Activated T-cell treated with anti-CD3 and anti-CD28 coated beads, Interleukin-2, amount 50 U/mL, for 1 hour (primary cell): ENCODE measurements at places on chromosomes 3 and 15.

DNA sequence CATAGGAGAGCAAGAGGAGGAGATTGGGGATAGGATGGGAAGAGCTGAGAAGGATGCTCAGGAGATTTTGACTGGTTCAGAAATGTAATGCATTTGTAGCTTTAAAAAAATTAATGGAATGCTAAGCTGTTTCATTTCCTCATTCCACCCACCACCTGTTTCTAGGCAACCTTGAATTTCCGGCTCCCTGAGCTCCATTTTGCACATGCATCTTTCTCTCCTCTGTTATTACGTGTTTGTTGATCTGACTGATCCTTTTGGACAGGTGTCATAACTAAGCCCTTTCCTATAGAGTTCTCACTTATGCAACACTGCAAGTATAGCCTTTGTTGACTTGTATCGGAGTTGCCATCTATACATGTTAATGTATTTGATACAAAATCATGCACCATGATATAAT, 4.3 kb downstream of the TMPRSS7 start:
- no peak for DNase-seq

DNA sequence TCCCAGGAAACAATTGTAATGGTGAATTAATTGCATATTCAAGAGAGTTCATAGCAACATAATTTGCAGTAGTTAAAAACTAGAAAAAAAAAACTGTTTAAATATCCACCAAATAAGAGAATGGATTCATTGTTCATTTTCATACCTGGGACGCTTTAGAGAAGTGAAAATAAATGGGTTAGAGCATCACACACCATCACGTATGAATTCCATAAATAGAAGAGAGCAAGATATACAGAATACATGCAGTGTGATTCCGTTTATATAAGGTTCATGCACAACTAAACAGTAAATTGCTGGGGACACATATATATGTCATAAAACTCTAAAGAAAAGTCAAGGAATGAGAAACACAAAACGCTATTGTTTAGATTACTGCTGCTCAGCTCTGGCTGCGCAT, 577.0 kb upstream of the KCNMB2 start:
- no peak for DNase-seq

DNA sequence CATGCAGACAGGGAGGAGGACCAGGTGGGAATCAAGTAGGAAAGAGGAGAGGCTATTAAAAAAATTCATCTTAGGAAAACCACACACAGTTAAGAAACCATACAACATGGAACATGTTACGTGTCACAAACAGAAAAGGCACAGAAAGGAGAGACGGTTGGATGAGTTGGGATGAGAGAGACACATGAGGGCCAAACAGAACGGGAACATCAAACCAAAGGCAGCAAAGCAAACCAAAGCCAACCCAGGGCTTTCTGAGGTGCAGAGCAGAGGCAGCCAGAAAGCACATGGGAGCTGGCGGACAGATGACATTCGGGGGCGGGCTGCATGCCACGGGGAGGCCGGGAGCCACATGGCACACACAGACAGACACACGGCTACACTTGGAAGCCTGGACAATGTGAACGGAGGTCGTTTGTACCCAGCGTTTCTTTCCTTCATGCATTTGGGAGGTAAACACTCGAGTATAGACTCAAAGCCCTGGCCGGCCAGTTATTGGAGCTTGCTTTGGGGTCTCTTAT, 8.6 kb upstream of the SEC13 start:
- DNase-seq, result no peak

GRCh38 chr3:73661265-73661664, 36.5 kb upstream of the PDZRN3 start:
- no peak for DNase-seq

- DNase-seq, result no peak
These were observed 102.2 kb upstream of the LPP start for GRCh38 chr3:188051801-188052168.

DNA sequence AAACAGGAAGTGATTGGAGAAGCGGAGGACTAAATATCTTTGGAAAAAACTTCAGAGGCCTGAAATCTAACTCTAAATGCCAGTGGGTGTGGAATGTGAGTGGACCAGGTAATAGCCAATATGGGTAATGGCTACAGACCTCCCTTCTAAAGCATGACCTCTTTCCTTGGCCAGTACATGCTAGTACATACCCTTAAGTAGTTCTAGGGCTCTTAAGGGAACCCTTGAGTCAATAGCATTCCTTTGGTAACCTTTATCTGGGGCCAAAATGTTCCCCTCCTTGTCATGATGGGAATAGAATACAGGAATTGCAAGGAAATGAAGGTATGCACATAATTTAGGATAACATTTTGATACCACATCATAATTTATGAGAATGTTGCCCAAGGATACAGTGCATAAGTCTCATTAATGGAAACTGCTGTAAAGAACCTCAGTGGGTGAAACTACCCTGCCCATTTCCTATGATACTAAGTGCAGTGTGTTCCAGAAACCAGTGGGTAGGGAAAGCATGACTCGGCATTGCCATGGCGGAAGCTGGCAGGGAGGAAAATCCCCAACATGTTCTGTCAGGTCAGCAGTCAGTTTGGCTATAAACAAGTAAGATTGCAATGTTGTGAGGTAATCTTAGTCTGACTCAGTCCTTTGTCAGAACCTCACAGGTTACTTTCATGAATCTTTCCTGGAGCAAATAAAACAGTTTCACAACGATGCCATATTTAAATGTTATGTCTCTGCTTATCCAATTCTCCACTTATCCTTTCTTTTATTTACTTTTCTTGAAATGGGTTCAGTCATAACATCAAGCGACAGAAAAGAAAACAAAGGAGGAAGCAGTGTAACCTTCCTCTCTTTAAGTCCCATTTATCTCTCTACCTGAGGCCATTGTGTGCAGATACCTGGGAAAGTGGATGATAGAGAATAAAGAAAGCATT, 23.5 kb upstream of the RAP2B start:
- DNase-seq, result no peak

DNA sequence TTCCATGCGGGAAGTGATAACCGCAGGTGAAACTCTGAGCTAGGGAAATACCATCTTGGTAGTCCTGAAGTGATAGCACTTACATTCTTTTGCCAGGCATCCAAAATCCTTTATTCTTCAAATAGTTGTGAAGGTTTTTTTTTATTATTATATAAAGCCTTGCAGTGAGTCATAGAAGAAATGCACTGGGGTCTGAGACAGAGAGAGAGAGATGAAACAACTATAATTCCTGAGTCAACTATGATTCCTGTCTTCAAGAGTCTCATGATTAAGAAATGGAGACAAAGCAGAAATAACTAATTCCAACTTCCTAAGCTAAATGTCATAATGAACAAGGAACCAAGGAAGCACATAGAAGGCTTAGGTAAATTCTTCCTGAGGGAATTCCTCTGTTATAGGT, 495.6 kb downstream of the LPP start:
- no peak for DNase-seq

DNA sequence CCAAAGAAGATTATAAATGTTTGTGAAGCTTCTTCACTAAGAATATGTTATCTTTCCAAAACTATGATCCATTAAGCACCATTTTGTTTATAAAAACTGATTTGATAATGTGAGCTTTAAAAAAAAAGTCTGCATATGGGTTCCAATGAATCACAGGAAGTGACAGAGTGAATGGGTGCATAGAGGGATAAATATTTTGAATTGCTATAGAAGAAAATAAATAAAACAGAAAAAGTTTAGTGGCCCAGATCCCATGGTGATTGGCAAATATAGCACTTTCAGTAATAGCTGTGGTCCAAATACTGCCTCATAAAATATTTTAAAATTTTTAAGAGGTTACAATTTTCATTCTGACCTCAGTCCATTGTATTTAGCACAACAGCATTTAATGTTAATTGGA, 19.2 kb downstream of the CPA3 start:
- DNase-seq, result no peak

DNA sequence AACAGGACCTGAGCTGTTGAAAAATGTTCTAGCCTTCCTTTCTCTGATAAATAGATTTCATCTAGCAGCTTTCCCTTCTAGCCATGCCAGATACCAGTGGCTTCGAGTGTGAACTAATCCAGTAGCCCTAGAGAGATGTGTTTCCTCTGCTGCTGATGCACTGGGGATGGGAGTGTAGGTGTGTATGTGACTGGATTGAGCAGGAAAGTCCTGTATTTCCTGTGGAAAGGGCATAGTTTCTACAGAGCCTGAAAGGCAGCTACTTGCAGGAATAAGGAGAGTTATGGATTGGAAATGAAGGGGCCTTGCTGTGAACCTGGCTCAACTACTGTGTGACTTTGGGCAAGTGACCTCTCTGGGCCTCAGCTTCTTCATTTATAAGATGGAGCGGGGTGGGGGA, 8.6 kb downstream of the TIMP4 start:
- DNase-seq, result no peak

DNA sequence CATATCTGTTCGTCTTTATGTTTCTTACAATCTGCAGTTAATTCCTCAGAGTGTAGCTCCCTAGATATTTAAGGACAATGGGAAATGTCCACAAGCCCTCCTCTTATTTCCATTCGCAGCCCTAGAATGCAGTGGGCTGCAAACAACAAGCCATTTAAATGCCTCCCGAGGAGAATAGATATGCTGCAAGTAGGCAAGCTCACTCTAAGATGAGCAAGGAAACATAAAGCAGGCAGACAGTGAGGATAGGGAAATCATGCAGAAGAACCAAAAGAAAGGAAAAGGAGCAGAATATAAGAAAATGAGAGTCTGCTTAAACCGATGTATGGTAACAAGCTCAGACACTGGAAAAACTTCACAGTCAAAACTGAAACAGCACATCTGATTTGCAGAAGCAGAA, 561.9 kb downstream of the GBE1 start:
- no peak for DNase-seq

- peak; percentile 38 for DNase-seq
These were observed 959 bp upstream of the RASA2 start for GRCh38 chr3:141485641-141486495.

- no peak for DNase-seq
These were observed 21.5 kb upstream of the MORF4L1 start for GRCh38 chr15:78850941-78851755.

GRCh38 chr3:187210091-187210490, 12.8 kb downstream of the RTP1 start:
- no peak for DNase-seq
